NCI-H1048 (cell line): ENCODE measurements at places on chromosomes 13 and 19.

- no peak for DNase-seq
Measured at GRCh38 chr13:43815204-43815603, 28.4 kb upstream of the ENOX1 start.

DNA sequence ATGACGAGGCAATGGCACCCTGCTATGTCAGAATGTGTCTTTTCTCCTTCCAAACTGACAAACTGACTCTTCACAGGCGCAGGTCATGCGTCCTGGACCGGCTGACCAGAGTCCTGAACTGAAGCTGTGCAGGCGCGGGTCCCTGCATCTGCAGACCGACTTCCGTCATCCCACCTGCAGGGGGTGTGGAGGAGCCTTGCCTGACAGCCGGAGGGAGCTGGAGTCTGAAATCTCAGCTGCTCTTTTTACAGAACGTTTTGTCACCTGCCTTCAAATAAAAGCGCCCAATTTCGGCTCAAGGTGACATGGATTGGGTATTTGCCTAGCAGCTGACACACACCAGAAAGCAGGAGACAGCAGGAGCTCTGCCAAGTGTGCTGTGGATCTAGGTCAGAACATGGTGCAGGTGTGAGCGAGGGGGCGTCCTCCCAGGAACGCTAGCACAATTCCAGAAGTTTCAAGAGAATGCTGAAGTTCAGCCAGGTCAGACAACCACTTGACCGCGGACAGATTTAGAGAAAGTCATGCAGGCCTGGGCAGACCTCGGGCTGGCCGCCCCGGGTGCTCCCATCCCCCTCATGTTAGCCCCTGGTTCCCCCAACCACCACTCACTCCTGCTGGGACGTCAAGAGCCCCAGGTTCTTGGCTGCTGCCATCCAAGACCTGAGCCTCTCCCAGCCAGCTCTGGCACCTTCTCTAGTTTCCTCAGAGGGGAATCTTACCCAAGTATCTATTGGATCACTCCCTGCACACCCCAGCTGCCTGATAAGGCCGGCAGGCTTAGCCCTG is 32.8 kb downstream of the ELL start:
- DNase-seq = no peak

DNA sequence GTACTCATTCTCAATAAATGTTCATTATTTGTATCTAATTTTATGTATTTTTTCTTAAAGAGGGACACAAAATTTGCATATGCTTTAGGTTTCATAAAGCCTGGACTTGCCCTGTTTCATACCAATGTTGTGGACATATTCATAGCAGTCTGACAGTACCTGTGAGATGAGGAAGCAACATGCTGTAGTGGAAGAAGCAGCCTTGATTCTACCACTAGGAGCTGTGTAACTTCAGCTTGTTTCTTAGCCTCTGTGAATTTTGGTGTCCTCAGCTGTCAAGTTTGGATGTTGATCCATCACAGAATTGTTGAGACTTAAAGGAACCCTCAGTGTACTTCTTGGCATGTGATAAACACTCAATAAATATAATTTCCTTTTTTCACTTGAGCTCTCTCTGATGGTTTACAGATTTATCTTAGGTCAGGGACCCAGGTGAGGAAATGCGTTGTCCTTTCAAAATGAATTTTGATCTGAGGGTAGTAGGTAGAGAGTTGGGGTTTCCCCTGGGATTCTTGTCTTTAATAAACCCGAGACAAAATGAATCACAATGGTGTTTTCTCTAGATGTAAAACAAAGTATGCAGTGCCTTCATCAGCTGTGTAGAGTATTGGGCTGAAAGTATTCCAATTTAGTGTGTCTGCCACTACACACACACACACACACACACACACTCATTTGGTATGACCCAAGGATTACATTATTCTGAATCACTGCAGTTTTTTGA is 152.1 kb downstream of the KCNRG start:
- DNase-seq = no peak

GRCh38 chr19:18264137-18264854 is 10.0 kb downstream of the IQCN start:
- DNase-seq = no peak

DNA sequence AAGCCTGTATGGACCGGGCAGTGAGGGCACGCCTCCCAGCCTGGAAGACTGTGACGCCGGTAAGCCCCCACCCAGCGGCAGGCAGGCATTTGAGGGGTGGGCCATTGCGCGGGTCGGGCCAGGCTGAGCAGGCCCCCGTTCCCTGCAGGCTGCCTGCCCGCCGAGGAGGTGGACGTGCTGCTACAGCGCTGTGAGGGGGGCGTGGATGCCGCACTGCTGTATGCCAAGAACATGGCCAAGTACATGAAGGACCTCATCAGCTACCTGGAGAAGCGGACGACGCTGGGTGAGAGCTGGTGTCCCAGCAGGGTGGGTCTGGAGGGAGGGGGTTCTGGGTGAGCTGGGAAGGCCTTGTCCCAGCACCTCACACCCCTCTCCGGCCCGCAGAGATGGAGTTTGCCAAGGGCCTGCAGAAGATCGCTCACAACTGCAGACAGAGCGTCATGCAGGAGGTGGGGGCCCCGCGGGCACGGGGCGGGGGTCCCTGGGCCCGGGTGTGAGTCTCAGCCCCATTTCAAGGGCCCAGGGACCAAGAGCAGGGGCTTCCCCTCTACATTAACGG is 7.1 kb downstream of the ARHGAP45 start:
- DNase-seq = no peak

GRCh38 chr13:21734961-21735360 is 64.1 kb downstream of the FGF9 start:
- DNase-seq = no peak

DNA sequence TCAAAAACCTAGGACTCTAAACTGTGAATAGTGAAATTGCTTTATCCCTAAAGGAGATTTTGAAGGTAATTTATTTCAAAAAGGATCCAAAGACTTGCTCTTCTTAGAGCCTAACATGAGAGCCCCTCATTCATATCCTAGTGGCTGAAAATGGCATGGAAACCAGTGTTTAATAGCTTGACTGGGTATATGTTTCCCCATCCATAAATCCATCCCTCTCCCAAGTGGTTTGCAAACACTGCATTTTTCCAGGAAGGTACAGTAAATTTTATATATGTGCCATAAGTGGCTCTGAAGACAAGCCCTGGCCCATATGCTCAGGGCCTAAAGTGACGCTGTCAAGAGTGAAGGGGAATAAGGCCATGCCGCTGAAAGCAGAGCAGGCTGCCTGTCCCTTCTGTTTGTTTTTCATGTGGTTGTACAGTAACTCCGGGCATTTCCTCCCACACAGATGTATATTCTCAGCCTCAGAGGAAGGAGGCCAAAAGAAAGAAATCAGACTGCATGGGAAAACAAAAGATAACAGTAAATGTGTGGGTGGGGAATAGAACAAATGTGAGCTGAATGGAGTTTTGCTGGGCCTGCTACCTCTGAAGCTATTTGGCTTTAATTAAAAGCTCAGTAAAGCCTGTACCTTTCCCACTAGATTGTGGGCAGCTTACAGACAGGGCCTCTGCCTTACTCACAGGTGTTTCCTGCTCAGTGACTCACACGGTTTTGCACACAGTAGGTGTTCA is 181.9 kb downstream of the PCDH9 start:
- DNase-seq = no peak

- no peak for DNase-seq
Measured at GRCh38 chr19:36113894-36114720, 568 bp downstream of the POLR2I start.

- DNase-seq = no peak
Measured at GRCh38 chr19:1220976-1221903, 15.7 kb downstream of the STK11 start.

DNA sequence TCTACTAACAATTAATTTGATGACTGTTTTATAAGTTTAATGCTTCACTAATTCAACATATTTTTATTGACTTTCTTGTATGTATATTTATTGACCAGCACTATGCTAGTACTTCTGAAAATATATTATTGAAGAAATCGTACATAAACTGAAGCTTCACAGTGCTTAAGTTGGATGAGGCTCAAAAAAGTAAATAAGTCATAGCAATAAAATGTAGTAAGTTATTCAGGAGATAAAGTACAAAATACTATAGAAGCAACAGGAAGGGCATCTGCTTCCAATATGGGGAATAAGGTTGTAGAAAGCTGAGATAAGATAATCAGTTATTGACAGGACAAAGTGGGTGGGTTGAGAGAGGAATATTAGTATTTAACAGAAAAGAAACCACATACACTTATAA is 944.9 kb upstream of the MIR17HG start:
- DNase-seq = no peak

DNA sequence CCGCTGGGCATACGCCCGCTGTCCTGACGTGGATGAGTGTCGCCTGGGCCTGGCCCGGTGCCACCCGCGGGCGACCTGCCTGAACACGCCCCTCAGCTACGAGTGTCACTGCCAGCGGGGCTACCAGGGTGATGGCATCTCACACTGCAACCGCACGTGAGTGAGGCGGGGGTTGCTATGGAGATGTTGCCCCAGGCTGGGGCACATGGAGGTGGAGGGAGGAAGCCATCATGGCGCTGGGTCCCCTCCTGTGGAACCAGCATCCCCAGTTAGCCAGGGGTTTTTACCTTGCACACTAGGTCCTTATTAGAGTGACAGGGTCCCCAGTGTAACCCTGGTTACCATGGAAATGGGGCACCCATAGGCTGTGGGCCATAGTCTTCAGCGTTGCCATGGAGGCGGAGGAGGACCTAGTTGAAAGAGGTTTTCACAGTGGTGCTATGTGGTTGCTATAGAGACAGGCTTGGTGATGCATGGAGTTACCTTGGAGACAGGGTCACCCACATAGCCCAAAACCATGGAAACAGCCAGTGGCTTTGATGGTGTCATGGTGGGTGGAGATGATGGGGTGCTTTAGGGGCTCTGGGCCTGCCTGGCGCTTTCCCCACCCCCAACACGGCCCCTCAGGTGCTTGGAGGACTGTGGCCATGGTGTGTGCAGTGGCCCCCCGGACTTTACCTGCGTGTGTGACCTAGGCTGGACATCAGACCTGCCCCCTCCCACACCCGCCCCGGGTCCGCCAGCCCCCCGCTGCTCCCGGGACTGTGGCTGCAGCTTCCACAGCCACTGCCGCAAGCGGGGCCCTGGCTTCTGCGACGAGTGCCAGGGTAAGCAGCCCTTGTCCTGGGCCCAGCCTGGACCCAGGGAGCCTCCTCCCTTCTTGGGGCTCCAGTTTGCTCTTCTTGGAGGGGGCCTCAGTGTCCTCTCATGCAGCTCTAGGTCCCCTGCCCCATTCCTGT is 27.1 kb downstream of the MEGF8 start:
- no peak for DNase-seq

DNA sequence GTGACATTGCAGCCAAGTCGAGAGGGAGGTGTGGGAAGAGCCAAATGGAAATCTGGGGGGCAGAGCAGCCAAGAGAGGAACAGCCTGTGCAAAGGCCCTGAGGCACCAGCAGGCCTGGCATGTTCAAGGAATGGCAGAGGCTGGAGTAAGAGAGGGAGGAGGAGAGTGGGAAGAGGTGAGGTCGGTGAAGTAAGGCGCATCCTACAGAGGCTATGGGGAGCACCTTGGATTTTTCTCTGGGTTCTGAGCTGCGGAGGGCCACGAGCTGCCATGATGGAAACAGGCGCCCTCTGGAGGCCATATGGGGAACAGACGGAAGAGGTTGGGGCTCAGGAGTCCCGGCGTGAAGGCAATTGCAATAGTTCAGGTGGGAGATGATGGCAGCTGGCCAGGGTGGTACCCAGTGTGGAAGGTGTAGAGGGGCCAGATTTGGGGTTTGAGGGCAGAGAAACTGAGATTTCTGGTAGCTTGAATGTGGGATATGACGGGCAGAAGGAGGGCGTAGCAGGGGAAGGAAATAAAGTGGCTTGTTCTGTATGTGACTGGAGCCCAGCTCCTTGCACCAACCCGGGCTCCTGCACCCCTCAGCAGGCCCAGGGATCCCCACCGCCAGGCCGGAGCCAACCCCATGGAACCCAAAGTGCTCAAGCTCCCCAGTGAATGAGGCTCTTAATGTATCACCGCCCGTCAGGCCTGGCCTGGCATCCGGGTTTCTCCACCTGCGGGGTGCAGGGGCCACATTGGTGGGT is 20.5 kb upstream of the STRN4 start:
- no peak for DNase-seq

GRCh38 chr13:113917594-113918371 is 53.9 kb upstream of the GAS6 start:
- DNase-seq = no peak

DNA sequence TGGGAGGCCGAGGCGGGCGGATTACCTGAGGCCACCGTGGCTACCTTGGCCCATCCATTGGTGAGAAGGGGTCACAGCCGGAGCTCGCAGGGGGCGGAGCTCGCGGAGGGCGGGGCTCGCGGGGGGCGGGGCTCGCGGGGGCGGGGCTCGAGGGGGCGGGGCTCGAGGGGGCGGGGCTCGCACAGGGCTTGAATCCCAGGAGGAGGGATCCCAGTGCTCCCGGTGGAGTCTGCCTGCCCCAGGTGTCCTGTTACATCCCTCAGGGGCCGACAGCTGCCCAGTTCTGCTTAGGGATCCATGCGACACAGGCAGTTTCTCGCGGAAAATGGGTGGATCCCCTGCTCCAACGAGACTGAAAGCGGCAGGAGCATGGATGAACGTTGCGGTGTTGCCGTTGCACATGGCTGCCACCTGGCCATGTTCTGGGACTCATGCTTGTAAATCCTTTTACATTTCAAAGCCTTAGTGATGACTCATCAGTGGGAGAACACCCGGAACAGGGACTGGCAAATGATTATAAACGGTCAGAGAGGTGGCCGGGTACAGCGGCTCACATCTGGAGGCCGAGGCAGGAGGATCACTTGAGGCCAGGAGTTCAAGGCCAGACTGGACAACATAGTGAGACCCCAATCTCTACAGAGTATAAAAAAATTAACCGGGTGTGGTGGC is 25.1 kb downstream of the TMPRSS9 start:
- DNase-seq = peak; percentile 84

DNA sequence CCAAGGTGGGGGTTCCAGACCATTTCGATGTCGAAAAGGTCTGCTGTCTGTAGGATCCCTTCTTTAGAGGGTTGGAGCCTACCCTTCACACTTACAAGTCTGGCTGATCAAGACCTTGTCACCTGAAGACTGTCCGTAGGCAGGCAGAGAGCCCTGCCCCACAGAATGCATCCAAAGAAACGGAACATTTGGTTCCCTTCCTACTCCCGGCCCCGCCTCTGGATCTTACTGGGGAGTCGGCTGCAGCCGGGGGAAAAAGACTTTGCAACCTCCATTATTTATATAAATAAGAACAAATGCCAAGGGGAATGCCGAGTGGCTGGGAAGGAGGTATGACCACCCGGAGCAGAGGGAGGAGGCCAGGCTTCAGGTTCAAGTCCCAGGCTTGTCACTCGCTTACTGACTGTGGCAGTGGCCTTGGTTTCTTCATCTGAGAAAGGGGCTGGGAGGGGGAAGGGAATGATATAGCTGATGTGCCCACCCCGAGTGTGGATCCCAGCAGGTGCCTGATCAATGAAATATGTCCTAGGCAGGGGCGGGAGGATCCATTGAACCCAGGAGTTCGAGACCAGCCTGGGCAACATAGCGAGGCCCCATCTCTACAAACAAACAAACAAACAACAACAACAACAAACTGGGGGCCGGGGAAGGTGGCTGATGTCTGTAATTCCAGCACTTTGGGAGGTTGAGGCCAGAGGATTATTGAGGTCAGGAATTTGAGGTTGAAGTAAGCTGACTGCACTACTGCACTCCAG is 48.7 kb downstream of the RFX2 start:
- no peak for DNase-seq

- DNase-seq = peak; percentile 48
Measured at GRCh38 chr19:44111910-44112463, 1.2 kb upstream of the ZNF225 start.

GRCh38 chr13:43661161-43661830 is 125.5 kb downstream of the ENOX1 start:
- no peak for DNase-seq
